ENCODE measurements at places on chromosomes 1 and 21.
A peak's percentile ranks its signal among the peaks of the same experiment; 100 is the strongest.

DNA sequence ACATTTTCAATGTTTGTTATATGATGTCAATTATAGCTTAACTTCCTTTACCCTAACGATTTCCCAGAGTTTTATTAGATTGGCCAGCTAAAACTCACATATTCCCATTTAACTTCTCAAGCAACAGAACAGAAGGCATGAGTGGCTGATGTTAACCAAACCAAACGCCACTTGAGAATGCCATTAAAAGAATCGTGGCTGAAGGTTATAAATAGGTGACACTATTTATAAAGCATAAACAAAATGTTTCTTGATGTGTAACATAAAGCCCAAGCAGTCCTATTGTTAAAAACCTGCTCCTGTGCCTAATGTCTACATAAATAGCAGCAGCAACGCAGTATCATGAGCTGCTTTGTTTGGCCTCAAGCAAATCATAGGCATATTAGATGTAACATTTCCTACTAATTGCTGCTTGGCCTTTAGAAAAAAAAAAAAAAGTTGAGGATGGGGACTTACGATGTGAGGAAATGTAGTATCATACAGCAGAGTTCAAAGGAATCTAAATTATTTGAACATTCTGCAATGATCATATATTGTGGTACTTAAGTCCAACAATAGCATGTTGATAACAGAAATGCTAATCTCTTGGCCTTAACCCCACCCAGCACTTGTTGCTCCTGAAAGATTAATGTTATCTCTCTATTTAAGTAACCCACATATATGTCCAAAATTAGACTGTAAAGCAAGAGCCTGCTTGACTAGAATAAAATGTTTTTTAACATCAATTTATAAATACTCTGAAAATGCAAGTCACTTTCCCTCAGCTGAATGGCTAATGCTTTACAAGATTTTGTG lies 106.0 kb downstream of the ESRRG start:
- no peak for DNase-seq

DNA sequence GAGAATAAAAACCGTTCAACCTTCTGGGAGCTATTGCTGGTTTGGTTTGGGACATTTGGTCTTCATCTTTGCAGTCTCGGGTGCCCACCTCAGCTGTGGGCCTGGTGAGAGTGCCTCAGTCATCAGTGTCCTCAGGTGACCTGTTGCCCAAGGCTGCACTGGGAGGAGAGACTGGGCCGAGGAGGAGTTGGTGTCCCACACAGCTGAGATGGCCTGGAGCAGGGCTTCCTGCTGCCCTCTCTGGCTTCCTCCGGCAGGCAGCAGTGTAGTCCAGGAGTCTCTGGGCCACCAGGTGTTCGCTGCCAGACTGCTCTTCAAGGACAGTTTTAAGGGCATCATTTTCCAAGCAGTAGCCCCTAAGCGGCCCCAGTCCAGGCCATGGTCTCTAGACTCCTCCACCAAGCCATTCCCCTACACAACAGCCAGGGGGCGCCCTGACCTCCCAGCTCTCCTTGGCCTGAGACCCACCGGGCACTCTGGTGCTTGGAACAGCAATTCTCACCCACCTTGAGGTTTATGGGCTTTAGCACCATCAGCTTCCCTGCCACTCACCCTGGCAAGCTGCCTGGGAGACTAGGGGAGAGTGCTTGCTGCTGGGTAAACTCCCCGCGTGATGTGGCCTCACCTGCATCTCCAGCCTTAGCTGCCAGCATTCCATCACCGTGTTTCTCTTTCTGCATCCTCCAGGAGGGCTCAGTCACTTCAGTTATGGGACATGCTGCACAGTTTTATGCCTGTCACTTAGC lies 9.1 kb upstream of the SYTL1 start:
- peak; percentile 73 for DNase-seq

GRCh38 chr1:163875200-163875926 lies 553.6 kb downstream of the NUF2 start:
- DNase-seq, result no peak

DNA sequence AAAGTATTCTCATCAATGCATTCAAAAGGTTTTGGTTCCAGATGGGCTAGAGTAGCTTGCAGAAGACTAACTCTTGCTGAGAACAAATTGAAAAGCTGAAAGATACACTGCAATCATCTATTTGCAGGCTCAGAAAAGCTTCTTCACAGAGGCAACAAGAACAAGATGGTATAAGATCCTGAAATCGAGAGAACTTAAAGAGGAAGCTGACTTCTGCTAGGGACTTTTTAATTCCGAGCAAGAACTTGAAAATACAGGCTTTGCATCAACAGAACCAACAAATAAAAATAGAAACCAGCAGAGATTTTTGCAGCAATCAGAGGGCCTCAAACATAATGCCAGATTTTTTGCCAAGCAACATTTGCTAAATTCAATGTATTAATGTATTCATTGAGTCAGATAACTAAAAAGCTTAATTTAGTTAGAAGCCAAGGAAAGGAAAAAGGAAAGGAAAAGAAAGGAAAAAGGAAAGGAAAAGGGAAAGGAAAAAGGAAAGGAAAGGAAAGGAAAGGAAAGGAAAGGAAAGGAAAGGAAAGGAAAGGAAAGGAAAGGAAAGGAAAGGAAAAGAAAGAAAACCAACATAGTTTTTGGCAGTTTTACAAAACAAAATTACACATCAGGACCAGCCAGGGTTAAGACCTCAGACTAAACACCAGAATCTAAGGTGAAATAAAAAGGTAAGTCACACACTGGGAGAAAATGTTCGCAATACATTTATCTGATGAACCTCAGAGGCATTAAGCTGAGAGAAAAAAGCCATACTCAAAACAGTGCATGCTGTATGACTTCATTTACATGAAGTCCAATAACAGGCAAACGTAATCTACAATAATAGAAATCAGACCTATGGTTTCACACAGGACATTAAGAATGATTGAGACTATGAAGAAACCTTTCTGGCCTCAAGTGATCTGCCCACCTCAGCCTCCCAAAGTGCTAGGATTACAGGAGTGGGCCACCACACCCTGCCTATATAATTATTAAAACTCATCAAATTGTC lies 42.6 kb downstream of the FAF1 start:
- DNase-seq, result no peak

GRCh38 chr1:116833718-116834117 lies 76.0 kb upstream of the PTGFRN start:
- no peak for DNase-seq

GRCh38 chr1:209787551-209787950 lies 3.2 kb upstream of the C1orf74 start:
- DNase-seq, result no peak

- DNase-seq, result peak; percentile 31
Measured at GRCh38 chr1:221169447-221169889, 290.2 kb downstream of the HLX start.

- peak; percentile 70 for DNase-seq
Measured at GRCh38 chr1:234970731-234971476, 157.7 kb downstream of the TOMM20 start.

GRCh38 chr1:83104558-83104957 lies 894.4 kb downstream of the TTLL7 start:
- no peak for DNase-seq

GRCh38 chr1:226629210-226629895 lies 80.8 kb downstream of the STUM start:
- DNase-seq, result no peak

DNA sequence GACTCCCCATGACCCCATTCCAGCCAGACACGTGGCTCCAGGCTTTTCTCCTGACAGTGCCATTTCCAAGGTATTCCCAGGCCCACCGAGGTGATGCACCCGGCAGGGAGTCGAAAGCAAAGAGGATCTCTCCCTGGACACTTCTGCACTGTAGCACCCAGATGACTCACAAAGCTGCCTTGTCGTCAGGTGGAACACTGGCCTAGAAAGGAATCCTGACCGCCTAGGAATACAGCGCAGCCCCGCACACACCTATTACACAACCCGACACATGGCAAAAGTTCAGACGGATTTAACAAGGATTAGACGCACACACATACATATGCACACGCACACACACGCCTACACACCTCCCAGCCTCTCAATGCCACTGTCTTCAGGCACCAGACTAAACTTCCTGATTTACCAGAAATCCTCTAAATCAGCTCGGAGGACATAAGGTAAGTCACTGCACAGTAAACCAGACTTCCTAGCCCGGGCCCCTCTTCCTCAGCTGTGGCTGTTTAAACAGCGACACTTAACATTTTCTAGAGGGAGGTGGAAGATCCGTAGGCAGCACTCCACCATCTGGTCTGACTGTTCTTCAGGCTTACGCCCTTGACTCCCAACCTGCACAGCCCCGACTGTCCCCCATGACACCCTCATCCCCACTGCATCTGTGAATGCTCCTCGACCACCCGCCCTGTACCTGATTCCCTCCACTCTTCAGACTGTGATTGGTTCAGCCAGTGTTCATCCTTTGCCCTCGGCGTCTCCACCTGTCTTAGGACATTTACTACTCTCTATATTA lies 12.7 kb downstream of the FAM89A start:
- no peak for DNase-seq

DNA sequence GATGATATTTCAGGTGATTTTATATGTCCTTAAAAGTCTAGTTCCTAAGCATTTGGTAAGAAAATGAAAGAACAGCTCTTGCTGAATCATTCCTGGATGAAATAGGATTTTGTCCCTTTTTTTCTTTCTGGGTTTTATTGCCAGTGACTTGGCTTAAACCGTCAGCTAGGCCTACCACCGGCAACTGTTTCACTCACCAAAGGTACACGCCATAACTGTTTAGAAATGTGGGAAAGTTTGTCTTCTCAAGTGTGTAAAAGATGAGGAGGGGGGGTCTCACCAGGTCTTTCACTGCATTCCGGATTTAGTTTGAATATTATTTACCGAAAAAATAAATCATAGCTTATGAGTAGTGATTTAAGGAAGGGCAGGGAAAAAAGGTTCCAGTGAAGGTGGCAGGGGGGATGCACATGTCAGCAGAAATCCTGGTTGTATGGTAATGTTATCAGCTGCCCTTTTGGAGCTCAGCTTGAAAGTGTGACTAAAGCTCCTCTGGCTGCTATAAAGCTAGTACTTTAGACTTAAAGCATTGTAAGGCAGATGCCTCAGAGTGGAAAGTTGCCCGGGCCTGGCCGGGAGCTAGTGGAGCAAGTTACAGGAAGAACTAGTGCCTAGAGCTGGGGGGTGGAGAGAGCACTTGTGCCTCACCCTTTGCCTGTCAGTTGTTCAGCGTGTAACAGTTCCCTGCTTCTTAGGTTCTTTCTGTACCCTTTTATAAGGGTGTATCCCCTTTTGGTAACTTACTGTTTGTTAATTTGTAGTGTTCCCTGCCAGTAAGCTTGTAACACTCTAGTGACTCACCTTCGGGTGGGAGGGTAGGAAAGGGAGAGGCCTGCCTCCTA lies 3.1 kb downstream of the ATP1A1 start:
- DNase-seq, result peak; percentile 58

- no peak for DNase-seq
Measured at GRCh38 chr1:119359730-119360129, 8.9 kb upstream of the HAO2 start.

DNA sequence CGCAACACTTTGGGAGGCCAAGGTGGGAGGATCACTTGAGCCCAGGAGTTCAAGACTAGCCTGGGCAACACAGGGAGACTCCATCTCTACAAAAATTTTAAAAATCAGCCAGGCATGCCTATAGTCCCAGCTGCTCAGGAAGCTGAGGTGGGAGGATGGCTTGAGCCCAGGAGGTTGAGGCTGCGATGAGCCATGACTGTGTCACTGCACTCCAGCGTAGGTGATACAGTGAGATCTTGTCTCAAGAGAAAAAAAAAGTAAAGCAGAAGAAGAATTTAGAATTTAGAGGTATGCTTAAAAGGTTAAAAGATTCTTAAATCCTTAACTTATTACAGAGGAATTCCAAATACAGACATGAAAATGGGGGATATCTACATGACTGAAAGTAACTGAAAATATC lies 79.5 kb downstream of the SMYD3 start:
- no peak for DNase-seq

- DNase-seq, result no peak
Measured at GRCh38 chr1:74772945-74773344, 40.0 kb downstream of the TYW3 start.

- DNase-seq, result no peak
Measured at GRCh38 chr1:21117597-21118001, 59.1 kb downstream of the EIF4G3 start.

GRCh38 chr21:31670070-31670469 lies 10.6 kb downstream of the SOD1 start:
- no peak for DNase-seq

DNA sequence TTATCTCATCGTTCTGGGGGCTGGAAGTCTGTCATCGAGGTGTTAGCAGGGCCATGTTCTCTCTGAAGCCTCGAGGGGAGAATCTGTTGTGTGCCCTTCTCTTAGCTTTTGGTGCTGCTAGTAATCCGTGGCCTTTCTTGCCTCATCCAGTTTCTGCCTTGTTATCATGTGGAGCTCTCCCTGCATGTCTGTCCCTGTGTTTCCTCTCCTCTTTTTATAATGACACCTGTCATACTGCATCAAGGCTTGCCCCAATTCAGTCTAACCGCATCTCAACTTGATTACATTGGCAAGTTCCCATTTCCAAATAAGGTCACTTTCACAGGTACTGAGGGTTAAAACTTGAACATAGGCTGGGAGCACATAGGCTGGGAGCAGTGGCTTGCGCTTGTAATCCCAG lies 82.6 kb upstream of the CNIH3 start:
- DNase-seq, result no peak

DNA sequence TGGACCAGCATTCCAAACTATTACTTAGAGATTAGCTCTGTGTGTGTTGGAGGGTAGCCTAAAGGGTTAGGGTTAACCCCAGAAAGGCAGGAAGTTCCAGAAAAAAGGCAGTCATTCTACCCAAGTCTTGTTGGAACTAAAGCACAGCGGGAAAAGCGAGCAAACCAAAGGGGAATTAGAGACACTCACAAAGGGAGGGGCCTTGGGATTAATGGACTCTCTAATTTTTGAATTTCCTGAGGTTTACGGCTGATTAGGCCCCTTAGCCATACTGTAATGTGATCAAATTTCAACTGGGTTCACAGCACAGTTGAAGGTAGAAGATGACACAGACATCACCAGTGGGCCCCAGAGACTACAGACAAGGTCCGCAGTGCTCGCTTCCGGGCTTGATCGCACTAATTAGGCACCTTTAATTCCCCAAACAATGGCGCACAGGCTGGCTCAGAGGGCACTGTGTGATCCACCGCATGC lies 28.3 kb downstream of the CAPZB start:
- no peak for DNase-seq

Measured in H9 (cell line).